ENCODE measurements at places on chromosomes 5 and 9. TPM values are rescaled to one million over a fixed set of nuclear protein-coding genes. Genes with fewer than 3 reads are reported as not detected.

DNA sequence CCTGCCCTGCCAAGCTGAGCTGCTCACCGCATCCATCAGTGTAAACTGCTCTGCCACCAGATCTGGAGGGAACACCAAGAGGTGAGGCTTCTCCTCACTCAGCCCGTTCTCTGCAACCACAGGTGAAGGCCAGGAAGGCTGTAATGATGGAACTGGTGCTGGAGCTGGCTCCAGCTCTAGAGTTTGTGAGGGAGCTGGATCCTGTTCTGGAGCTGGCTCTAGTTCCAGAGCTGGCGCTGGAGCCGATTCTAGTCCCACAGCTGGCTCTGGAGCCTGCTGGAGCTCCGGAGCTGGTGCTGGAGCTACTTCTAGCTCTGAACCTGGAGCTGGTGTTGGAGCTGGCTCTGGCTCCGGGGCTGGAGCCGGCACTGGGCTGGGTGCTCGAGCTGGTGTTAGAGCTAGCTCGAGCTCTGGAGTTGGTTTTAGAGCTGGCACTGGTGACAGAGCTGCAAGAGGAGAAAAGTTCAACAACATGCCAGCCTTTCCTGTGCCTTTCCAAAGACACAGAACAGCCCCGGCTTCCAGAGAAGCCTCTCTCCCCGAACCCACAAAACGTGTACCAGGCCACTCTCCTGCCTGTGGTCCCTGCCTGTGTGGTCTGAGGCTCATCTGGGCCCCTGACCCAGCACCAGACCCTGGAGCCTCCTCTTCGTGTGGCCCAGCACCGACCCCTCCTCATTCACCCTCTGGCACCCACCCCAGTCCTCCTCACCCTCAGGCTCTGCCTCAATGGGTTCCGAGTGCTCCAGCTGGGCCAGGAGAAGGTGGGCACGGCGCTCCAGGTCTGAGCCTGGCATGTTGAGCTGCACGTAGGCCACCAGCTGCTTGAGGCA lies 12.9 kb downstream of the RALGDS start:
- DNase-seq = no peak

GRCh38 chr9:115855458-115856133 lies 298.0 kb upstream of the PAPPA start:
- DNase-seq = no peak

DNA sequence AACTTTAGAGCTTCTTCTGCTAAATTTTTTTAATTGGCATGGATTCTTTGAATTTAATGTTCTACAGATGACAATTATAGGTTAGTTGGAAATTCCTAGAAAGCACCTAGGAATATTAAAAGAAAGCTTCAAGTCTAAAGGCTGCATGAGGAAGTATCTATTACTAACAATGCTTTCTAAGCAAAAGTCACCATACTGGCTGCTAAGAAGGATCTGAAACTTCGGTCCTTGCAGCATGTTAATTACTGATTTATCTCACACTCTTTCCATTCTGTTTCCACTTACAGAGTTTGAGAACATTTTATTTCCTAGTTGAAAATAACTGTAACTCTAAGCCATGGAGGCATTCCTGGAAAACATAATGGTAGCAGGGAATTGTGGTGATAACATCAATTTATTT lies 8.4 kb downstream of the SEMA6A start:
- no peak for DNase-seq

GRCh38 chr9:92770360-92770995 lies 5.8 kb upstream of the BICD2 start:
- no peak for DNase-seq

DNA sequence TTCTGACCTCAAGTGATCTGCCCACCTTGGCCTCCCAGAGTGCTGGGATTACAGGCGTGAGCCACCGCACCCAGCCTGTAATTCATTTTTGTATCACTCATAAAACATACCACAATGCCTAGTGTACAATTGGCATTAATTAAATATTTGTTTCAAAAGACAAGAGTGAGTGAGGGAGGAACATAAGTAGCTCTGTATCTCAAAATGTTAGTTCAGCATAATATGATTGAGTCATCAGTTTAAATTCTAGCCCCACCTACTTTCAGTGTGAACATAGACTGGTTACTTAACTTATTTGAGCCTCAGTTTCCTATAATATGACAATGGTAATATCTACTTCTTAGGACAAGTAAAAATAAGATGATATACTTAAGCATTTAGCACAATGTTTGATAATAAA lies 26.9 kb downstream of the INVS start:
- DNase-seq = no peak

DNA sequence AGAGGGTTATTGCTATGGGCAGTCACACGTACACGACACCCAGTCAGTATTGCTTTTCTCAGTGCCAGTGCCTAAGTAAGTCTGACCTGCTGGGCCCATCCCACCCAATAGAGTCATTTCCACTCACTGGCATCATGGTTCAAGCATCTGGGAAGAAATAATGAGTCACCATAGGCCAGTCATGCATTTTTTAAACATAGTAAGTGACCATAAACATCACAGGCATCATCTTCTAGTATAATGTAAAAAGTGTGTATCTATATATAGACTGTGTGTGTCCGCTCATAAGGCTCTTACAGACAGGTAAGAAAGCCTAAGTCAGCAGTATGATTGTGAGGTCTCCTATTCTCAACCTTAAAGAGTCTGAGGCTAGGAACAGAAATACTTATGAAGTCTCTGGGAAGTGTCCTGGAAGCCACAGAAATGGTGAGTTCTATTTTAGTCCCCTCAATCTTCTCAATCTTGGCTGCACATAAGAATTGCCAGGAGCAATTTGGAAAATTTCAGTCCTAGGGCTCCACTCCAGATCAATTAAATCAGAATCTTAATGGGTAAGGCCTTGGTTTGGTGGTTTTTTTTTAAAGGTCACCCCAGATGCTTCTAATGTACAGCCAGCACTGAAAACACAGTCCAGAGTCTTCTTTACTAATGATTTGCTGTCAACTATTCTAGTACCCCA lies 65.2 kb downstream of the ZNF366 start:
- DNase-seq = no peak

DNA sequence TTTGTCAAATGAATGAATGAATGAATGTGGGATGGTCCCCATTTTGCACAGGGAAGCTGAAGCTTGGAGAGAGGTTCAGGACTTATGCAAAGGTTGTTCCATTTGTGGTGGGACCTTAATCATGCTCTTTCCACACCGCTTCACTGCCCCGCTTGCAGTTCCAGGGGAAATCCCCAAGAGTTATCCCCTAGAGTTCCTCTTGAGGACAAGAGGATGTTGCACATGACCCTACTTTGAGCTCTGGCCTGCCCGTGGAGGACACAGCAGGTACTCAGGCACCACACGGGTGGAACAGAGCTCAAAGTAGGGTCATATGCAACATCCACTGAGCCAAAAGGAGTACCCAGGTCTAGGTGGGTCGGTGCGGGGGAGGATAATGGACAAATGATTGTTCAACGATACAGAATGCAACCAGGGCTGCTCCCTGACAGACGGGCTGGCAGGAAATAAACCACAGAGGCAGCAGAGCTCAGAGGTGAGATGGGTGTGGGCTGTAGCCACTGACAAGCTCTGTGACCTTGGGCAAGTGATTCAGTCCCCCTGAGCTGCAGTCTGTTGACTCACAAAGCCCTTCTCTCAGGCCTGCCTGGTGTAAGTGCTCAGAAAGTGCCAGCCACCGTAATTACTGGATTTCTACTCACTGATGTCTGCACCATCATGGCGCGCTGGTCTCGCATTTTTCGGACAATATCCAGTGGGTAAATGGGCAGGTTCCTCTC lies 60.3 kb upstream of the EPB41L4B start:
- no peak for DNase-seq

GRCh38 chr5:154191467-154192261 lies 1.1 kb downstream of the GALNT10 start:
- no peak for DNase-seq

DNA sequence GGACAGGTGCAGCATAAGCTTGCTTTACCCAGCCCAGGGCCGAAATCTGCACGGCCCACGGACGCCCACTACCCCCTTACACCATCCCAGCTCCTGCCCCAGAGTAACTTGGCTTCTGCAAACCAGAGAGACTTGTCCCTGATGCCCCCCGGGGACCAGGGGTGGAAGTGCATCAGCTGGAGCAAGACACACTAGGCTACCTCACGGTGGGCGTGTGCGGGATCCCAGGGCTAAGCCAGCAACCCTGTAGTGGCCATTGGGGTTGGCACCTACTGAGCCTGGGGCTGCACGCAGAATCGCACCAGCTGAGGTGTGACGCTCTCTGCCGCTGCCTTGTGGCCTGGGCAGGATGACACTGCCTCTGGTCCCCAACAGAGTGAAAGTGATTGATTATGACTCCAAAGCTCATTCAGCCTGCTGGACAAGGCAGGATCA lies 6.1 kb upstream of the ZNF79 start:
- no peak for DNase-seq

DNA sequence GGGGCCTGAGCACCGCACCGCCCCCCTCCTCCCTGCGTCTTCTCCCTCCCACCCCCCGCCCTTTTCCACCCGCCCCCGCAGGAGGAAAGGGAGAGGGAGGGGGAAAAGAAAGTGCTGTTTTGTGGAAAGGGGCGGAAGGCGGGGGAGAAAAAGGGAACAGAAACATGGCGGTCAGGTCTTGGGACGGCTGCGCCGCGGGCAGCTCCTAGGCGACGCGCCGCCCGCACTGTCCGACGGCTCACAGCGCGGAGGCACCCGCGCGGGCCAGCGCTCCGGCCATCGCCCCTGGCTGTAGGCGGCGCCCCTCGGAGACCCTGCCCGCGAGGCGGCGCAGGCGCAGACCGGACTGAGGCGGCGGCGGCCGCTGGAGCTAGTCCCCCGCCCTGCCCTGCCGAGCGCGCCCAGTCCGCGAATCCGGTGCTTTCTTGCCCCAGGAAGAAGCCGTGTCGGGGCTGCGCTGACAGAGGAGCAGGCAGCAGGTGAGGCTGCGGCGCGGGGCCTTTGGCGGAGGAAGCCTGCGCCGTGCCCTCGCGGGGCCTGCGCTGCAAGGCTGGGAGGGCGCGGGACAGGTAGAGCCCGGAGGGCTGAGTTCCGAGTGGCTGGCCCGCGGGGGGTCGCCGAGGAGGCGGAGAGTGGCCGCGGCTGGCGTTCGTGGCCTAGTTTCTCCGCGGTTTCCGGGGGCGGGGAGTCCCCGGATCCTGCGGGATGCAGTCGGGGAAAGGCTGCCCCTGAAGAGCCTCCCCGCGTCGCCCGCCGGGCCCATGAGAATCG lies at the start of gene DENND4C:
DENND4C (plus strand) TSS at position 339 of the 771 bp plus-strand sequence. CDS start 45,482 bp downstream, outside the sequence.
- DNase-seq = peak; percentile 86

DNA sequence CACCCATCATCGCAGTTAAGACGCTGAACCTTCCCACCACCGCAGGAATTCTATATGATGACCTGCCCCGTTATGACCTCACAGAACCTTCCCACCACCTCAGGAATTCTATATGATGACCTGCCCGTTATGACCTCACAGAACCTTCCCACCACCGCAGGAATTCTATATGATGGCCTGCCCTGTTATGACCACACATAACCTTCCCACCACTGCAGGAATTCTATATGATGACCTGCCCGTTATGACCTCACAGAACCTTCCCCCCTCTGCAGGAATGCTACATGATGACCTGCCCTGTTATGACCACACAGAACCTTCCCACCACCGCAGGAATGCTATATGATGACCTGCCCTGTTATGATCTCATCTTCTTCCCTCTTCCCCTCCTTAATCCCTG lies 64.3 kb downstream of the IRX1 start:
- DNase-seq = no peak

GRCh38 chr5:131812371-131813160 lies 15.7 kb upstream of the FNIP1 start:
- DNase-seq = no peak

DNA sequence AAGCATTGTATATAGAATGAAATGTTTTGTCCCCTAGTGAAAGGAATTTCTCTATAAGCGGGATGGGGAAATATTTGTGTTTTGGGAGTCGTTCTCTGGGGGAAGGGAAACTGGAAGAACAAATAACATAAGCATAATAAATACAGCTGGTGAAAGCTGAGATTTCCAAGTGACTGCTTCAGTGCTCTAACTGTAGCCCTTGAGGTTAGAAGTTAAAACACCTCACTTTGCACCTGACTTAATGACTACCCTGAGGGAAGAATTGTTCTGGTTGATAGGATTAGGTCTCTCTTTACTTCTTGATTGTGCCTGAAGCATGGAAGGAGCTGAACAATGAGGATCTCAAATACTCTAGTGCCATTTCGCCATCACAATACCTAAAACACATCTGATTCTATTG lies 307.4 kb downstream of the MAN2A1 start:
- DNase-seq = no peak

DNA sequence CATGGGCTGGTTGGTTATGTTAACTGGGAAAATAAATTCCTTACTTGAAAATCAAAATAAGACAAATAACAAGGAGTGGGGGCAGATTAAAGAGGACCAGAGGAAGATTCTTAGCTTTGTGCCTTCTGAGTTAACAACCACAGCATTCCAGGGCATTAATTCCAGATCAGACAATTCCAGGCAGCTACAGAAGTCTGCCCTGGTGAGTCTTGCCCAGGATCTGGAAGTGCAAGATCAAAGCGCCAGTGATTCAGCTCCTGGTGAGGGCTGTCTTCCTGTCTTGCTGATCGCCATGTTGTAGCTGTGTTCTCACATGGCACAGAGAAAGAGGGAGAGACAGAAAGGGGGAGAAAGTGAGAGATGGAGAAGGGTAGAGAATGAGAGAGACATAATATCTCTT lies 65.6 kb downstream of the ANXA2R start:
- no peak for DNase-seq

GRCh38 chr5:136957428-136957827 lies 541.7 kb downstream of the SPOCK1 start:
- DNase-seq = no peak

DNA sequence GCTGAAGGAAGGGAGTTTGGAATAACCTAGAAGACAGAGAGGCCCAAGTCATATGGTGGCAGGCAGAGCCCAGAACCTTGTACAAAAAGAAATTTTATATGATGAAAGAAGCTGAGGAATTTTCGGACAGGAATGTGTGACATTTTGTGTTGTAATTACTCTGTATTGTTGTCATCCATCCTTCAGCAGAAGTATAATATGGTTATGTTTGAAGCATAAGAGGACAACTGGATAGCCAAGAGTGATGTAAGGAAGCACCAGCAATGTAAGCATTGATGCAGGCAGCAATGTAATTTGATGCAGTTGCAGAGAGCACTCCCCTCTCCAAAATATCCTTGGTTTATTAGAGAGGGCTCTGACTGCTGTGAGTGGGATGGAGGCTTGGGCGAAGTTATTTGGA lies 19.1 kb upstream of the SNX2 start:
- no peak for DNase-seq

GRCh38 chr5:181204826-181205760 lies at the start of gene TRIM7:
Gene TRIM7 (minus strand): TSS chr5:181205196. CDS start chr5:181205110, 86 bp downstream.
- peak; percentile 16 for DNase-seq

DNA sequence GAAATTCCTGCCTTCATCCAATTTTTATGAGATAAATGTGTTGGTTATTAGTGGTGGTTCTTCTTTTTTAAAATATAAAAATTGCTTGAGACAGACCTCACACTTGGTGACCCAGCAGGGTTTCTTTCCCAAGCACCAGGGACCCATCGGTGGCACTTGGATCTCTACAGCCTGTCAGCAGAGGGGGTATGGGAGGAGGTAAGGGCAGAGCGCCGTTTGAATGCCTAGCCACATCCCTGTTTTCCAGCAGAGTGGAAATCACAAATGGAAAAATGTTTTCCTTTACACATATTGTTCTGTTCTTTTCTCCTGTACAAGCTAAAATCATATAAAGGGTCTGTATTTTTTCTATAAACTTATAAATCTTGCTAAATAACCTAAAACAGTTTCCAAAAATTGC lies 248.0 kb downstream of the NR3C1 start:
- DNase-seq = no peak

The PDE6A gene
- not detected for total RNA-seq

The INSL4 gene
- total RNA-seq = not detected

The PCDHA9 gene
- 1.4 TPM for total RNA-seq

The TUSC1 gene
- not detected for total RNA-seq

The TSTD2 gene
- 24.4 TPM for total RNA-seq

The SPATA31C1 gene
- 1.4 TPM for total RNA-seq

The ZBTB43 gene
- total RNA-seq = 14.5 TPM

The FBN2 gene
- 58.3 TPM for total RNA-seq

The SLC45A2 gene
- 0.36 TPM for total RNA-seq

The TPPP gene
- 2.7 TPM for total RNA-seq

All from neural crest cell (in vitro differentiated cells).